Colonic mucosa (tissue), 4 donors: ENCODE measurements at places on chromosomes 7 and 10. TPM values are rescaled to one million over a fixed set of nuclear protein-coding genes. Genes with fewer than 3 reads are reported as not detected.

- DNase-seq, result no peak
- no peak overlapping the region for H3K4me3 ChIP-seq
- H3K4me1 ChIP-seq, result no peaks in the 10 kb centered on the region
- no peaks in the 10 kb centered on the region for H3K27me3 ChIP-seq
- H3K36me3 ChIP-seq, result no peaks in the 10 kb centered on the region
Measured at GRCh38 chr7:67723591-67723990, 727.0 kb downstream of the TYW1 start.

- no peak overlapping the region for H3K27ac ChIP-seq
- no peak for DNase-seq
- H3K36me3 ChIP-seq, result no peaks in the 10 kb centered on the region
- H3K27me3 ChIP-seq, result no peaks in the 10 kb centered on the region
- no peaks in the 10 kb centered on the region for H3K4me1 ChIP-seq
Measured at GRCh38 chr7:104275900-104276299, 52.5 kb upstream of the LHFPL3 start.

- no peaks in the 10 kb centered on the region for H3K4me1 ChIP-seq
- H3K36me3 ChIP-seq, result no peaks in the 10 kb centered on the region
- H3K27me3 ChIP-seq, result no peaks in the 10 kb centered on the region
- no peak for DNase-seq
- no peak overlapping the region for H3K4me3 ChIP-seq
Measured at GRCh38 chr10:91513598-91514424, 103.7 kb downstream of the HECTD2 start.

- DNase-seq, result no peak
- no peak overlapping the region for H3K4me3 ChIP-seq
- H3K4me1 ChIP-seq, result no peaks in the 10 kb centered on the region
- H3K36me3 ChIP-seq, result no peaks in the 10 kb centered on the region
- H3K27me3 ChIP-seq, result no peaks in the 10 kb centered on the region
- no peak overlapping the region for H3K27ac ChIP-seq
Measured at GRCh38 chr7:26437003-26437532, 145.4 kb downstream of the SNX10 start.

PRSS1 gene
- total RNA-seq, result not detected

LHFPL3 gene
- 0.12 TPM for total RNA-seq
